MM.1S (cell line): ENCODE measurements at places on chromosomes 4 and X.
A peak's percentile ranks its signal among the peaks of the same experiment; 100 is the strongest.

GRCh38 chr4:184248216-184248615 is 30.5 kb upstream of the ENPP6 start:
- no peak for DNase-seq

- peak; percentile 38 for DNase-seq
Measured at GRCh38 chrX:74023203-74023602, 280.8 kb upstream of the ZCCHC13 start.

GRCh38 chr4:7698584-7698983 is 241.1 kb downstream of the AFAP1 start:
- no peak for DNase-seq

DNA sequence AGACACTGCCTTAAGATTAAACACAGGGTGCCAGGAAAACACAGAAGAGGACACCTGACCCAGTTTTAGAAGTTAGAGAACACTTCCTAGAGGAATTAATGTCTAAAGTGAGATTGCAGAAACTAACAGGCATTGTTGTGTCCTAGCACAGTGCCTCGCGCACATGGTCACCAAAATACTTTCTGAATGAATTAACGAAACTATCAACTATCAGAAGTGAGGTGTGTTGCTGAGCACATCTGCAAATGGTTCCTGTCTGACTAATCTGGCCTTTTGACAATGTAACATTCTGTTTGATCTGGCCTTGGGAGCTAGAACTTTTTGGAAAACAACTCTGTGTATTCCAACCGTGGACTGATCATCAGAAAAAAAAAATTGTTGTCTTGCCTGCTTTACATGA is 556.8 kb upstream of the LCORL start:
- DNase-seq: no peak

DNA sequence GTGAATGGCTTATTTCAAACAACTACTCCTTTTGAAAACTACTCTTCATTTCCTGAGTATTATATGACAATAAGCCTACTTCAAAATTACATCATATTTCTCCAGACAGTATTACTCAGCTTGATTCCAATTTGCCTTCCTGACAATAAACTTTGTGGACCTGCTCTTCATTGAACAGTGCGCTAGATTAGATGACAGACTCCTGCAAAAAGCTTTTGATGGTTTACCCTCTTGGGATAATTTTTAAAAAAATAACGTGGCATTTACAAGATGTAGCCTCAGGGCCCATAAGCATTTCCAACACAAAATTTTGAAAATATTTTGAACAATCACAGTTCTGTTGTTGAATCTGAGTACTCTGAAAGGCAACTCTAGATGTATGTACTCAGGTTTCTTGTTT is 25.9 kb downstream of the MGAT4D start:
- no peak for DNase-seq

DNA sequence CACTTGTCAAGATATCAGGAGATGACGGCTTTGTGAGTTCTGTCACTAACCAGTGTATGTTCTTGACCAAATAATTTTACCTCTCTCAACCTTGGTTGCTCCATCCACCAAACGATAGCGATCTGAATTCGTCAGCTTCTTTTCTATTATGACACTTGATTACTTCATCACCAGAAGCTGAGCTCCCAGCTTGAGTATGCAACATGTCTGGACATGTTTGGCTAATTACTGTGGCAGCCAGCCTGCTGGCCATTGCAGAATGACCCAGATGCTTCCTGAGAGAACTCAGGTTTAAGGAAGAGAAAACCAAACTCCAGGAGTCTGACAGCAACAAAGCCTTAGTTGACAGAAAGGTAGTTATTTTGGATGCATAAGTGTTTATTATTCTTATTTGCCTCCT is 46.4 kb upstream of the PARM1 start:
- no peak for DNase-seq

- peak; percentile 40 for DNase-seq
Measured at GRCh38 chr4:64713256-64713840, 304.1 kb upstream of the TECRL start.

- DNase-seq: peak; percentile 13
Measured at GRCh38 chr4:104015680-104016079, 295.9 kb upstream of the TACR3 start.

- DNase-seq: peak; percentile 63
Measured at GRCh38 chrX:71178908-71179307, 34.3 kb downstream of the NLGN3 start.

GRCh38 chr4:64062991-64063390 is 346.3 kb downstream of the TECRL start:
- DNase-seq: no peak

DNA sequence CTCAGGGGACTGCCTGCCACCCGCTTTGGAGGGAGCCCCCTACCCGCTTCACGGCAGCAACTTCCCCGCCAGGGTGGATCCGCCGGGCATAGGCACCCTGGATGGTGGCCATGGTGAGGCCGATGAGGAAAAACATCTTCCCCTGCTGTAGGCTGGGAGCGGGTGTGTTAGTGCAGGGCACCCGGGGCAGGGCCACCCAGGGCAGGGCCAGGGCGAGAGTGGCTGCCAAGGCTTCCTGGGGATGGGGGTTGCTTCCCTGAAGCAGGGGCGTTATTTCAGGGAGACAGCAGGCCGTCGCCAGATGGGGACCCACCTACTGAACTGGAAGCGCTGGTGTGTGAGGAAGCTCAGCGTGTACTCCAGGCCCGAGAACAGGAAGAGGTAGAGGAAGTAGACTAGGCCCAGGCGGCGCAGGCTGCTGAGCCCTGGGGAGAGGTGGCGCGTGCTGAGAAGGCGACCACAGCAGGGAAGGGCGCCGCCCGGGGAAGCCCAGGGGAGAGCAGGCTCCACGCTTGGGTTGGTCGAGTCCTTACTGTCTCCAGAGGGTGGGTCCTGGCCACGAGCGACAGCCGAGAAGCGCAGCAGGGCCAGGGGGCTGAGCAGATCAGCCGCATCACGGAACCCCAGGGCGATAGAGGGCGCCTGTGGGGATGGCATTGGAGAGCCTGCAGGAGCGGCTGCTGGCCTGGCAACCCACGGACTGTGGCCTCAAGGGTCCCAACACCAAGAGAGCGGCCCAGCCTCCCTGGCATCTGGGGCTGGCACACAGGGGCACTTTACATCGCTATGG is 31.5 kb downstream of the NOP14 start:
- no peak for DNase-seq

GRCh38 chr4:22385611-22386011 is 130.3 kb downstream of the ADGRA3 start:
- no peak for DNase-seq

GRCh38 chrX:70336767-70337166 is 46.9 kb downstream of the KIF4A start:
- peak; percentile 61 for DNase-seq

DNA sequence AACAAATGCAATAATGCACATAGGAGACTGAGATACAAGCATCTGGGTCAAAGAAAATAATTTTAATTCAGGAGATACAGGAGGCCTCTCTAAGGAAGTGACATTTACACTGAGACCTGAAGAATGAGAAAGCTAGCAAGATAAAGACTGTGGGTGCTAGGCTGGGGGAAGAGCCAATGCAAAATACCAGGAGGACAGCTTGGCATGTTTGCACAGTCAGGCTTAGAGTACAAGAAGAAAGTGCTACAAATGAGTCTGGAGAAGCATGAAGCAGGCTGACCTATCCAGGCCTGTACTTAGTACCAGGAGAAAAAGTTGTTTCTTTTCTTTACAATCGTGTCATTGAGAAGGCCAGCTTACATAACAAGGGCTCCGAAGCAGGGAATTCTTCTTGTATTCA is 56.9 kb downstream of the GABRB1 start:
- no peak for DNase-seq

DNA sequence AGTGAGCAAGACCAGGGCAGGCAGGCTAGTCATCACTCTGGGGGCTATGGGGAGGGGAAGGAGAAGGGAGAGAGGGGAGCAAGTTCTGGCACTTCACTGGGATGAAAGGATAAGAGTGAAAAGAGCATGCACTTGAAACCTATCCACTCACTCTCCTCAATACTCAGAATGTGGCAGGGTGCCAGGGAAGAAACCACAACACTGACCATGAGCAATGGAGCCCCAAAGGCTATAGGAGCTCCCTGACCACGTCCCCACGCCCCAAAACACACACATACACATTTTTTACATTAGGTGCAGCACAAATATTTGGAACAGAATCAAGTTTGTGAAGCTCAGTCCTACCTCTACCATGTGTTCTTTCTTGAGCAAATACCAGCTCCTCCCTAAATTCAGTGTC is 132.2 kb downstream of the IDS start:
- no peak for DNase-seq

DNA sequence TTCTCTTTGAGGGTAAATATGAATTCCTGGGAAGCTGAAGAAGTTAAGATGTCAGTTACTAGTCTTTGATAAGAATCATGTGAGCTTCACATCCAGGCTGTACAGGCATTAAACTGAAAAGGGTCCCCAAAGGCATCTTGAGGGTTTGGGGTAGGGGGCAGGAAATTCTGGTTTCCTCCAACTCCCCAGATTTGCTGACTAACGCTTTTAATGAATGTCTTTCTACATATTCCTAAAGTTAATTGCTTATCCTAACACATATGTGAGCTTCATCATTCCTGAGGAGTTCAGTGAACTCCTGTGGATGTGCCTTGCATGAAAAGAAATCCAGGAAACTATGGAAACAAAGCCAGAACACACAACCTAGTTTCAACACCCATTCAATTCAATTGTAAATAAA is 73.8 kb upstream of the GAB1 start:
- no peak for DNase-seq

GRCh38 chr4:52081216-52081615 is 30.1 kb downstream of the SPATA18 start:
- DNase-seq: no peak

DNA sequence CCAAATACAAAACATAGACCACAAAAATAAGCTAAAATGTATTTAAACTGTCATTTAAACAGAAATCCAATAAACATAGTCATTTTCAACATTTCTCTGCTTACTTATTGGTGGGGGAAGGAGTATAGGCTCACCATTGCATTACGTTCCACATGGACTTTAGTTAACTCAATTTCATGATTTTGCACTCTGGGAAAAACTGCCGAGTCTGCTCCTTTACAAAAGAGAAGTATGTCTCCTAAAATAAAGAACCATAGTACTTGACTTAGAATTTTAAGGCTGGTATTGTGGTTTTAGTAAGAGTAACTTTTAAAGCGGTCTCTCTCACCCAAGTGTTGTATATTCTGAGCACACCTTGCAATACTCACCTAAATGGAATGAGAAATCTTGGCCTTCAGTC is 75.1 kb upstream of the MCF2 start:
- no peak for DNase-seq

DNA sequence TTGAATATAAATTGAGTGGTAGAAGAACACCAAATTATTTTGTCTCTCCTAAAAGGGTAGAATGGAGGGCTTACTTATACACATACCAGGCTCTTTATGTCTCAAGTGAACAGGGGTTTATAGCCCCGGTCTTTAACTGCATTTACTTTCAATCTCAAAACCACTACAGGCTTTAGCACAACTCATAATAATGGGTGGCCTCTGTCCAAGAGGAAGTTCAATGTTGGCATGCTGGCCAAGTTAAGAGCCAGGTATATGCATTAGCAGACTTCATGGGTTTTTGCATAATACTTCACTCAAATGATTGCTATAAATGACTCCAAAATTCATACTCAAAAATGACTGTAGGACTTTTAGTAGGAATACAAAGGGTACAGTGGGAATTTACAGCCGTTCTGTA is 118.5 kb upstream of the OTUD4 start:
- DNase-seq: peak; percentile 37

DNA sequence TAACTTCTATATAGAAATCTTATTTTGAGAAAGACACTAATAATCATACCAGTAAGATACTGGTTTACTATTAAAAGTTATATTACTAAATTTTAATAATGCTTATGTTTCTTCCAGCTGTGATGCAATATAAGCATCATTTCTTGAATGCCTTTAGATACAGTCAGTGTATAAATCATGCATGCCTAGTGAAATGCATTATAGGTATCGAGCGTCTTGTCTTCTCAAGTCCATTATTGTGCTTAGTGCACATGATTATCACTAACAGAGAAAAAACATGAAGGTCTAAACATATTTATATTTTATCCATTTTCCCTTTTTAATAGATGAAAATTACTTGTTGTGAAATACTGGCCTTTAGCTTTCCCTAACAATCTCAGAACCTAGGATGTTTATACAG is 1021.5 kb upstream of the AGA start:
- no peak for DNase-seq

DNA sequence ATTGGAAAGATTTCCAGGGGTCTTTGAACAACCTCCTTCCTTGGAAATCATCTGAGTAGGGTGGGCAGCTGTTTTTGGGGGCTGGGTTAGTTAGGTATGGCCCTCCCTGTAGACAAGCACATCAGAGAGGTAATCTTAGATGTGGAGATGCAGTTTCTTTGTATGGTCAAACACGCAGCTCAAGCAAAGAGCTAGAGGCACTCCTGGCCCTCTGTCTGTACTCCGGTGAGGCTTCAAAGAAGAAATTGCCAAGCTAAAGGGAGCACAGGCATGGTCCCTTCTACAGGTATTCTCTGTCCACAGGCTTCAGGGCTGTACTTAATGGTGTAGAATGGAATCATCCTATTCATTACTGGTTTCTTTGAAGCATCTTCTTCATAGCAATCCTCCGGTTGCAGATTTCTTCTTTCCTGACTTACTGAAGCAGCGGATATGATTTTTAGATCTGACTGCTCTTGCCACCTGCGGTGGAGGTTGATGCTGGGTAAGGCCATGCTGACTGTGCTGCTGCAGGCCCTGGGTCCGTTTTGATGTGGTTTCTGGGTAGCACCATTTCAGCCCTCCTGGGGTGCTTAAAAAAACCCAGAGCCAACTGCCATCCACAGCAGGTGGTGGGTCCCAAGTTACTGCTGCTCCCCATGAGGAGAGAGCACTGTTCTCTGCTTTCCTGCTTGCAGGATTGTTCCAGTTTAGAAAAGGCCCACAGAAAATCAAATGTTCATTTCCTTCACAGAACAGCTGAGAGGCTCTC is 318.9 kb upstream of the GATB start:
- DNase-seq: peak; percentile 90

- DNase-seq: no peak
Measured at GRCh38 chr4:123995936-123996335, 599.3 kb downstream of the SPRY1 start.

GRCh38 chr4:55727746-55728145 is 91.6 kb upstream of the NMU start:
- no peak for DNase-seq

GRCh38 chr4:7327341-7327885 is 107.3 kb downstream of the PSAPL1 start:
- DNase-seq: no peak

DNA sequence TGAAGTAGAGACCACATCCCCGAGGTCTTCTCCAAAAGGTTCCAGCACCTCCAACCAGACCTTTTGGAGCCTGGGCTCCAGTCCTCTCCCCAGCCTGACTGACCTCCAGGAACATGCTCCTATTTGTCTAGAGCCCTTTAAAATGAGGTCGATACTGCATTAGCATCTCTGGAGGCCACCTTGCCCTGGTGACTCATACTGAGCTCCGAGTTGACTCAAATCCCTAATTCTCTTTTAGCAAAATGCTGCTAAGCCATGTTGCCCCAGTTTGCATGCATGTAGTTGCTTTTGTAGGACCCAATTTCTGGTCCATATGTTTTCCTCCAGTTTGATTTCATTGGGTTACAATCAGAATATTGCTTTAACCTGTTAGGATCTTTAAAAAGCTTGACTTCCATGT is 43.5 kb upstream of the CITED1 start:
- no peak for DNase-seq

GRCh38 chr4:168656055-168656660 is 159.3 kb downstream of the PALLD start:
- no peak for DNase-seq
